NCI-H2081 treated with DMSO at 0.1 percent for 48 hours (cell line): ENCODE measurements at places on chromosomes 3 and 15.

- no peak for DNase-seq
Observed at GRCh38 chr15:89112341-89112971, 24.2 kb downstream of the ABHD2 start.

DNA sequence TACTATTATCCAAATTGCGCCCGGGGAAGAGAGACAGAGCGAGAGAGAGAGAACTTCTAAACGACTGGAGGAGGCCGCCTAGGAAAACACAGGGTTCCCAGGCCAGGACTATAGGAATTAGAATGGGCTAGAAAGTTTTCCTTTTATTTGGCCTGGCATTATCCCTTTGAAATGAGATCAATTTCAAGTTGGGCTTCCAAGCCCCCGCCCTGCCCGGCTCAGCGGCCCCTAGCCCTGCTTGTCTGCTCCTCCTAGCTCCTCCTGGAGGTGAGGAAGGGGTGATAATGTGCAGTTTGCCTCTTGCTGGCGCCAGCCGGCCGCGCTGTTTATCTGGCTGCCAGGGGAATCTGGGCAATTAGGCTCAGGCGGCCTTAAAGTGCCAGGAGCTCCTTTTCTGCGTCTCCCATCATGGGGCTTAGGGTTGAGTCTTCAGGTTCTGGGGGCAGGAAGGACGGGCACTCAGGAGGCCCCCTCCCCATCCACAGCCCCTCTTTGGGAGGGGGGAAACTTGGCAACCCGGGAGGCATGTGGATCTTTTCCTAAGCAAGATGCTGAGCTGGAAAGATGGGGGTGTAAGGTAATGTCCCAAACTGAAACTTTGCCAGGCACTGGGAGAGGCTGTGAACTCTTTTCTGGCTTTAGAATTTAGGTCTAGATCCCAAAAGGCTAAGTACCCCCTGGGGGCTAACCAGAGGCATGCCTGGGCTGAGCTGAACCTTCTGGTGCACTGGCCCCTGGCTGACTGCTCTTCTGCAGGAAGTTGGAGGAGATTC is 5.5 kb downstream of the SMAD6 start:
- DNase-seq = no peak

- no peak for DNase-seq
Observed at GRCh38 chr3:16512435-16513140, 911 bp downstream of the RFTN1 start.

DNA sequence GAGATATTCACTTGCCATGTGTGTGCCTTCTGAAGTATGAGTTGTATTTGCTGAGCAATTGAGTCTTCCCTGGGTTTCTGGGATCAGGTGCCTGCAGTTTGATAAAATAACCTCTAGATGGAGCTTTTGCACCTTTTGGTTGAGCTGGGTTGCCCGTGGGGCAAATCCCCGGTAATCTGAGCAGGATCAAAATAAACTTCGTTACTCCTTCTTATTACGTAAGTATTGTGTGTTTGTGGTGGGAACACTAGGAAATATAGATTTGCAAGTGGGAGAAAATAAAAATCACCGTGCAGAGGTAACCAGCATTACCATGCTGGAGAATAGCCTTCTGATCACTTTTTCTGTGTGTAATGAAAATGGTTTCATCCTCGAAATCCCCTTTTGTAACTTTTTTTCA is 277.4 kb upstream of the NR2E3 start:
- no peak for DNase-seq

DNA sequence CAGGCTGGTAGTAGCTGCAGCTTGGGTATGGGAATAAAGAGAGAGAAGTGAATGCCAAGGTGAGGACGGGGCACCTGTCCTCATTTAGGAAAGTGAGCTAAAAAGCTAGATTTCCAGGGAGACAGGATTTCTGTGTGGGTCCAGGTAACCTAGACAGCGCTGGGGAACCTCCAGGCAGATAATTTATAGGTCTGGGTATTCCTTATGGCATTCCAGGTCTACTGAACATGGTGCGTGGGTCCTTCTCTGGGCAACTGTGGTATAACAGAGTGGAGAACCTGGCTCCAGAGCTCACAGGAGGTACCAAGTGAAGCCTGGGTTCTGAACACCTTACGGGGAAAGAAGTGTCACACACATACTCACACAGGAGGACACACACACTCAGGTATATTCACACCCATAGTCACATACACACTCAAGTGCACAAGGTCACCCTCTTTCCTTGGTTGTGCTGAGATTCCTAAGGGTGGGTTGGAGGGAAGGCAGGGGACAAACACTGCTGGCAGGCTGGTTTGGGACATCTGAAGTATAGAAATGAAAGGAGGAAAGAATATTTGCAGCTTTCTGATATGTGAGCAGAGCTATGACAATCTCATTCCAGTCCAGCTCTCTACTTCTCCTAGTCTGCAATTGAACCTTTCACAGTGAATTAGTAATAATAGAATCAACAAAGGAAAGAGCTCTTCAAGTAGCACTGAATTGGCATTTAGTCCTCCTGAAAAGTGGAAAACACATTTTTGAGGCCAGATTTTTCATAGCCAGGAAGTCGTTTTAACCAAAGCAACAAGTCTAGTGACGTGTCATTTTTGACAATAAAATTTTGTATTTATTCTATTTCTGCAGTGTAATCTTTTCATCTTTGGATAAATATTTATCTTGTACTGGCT is 37.4 kb upstream of the ITGA11 start:
- no peak for DNase-seq

- DNase-seq = no peak
Observed at GRCh38 chr3:156617145-156617544, 57.2 kb upstream of the TIPARP start.

DNA sequence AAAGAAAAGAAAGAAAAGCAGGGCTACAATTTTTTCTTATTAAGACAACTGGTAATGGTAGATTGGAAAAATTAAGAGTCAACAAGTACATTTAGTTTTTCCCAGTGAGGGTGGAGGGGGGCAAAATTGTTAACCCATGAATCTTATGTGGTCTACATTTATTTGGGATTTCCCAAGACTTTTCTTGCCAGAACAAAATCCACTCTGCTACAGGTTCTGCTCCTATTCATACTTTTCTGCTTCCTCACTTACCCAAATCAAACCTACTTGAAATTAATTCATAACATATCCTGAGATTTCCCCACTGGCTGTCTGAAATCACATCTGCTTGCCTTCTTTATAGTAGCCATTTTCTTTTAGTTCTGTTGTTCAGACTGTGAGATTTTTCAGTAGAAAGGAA is 41.1 kb downstream of the VGLL3 start:
- no peak for DNase-seq

DNA sequence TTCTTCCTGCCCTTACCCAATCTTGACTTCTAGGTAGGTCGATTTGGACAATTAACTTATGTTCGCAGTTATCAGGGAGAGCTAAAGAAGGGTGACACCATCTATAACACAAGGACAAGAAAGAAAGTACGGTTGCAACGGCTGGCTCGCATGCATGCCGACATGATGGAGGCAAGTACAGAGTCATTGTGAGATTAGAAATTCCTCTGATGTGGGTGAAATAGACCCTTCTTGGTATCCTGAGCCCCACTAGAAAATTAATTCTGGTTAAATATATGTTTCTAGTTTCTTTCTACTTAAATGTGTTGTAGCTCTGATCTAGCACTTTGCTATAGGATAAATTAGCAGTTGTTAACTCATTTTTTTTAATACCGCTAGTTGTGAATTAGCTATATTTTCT is 13.6 kb downstream of the LXN start:
- DNase-seq = no peak

GRCh38 chr3:37652405-37652804 is 209.3 kb upstream of the CTDSPL start:
- DNase-seq = no peak

DNA sequence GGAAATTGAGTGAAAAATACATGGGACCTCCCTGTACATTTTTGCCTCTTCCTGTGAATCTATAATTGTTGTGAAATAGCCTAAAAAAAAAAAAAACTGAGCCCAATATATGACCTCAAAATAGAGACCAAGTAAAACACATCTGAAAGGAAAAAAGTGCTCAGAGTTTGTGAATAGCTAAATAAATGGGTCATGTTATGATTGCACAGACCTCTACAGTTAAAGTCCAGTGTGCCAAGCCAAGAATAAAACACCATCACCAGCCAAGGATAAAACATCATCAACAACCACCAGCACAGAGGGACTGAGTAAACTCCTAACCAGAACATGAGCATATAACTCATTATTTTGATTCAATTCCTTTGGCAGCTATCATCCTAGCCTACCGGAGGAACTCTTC is 115.6 kb upstream of the AGTR1 start:
- no peak for DNase-seq

GRCh38 chr15:94736236-94736635 is 504.9 kb downstream of the MCTP2 start:
- DNase-seq = no peak

- no peak for DNase-seq
Observed at GRCh38 chr3:12968541-12968940, 104.7 kb downstream of the IQSEC1 start.

DNA sequence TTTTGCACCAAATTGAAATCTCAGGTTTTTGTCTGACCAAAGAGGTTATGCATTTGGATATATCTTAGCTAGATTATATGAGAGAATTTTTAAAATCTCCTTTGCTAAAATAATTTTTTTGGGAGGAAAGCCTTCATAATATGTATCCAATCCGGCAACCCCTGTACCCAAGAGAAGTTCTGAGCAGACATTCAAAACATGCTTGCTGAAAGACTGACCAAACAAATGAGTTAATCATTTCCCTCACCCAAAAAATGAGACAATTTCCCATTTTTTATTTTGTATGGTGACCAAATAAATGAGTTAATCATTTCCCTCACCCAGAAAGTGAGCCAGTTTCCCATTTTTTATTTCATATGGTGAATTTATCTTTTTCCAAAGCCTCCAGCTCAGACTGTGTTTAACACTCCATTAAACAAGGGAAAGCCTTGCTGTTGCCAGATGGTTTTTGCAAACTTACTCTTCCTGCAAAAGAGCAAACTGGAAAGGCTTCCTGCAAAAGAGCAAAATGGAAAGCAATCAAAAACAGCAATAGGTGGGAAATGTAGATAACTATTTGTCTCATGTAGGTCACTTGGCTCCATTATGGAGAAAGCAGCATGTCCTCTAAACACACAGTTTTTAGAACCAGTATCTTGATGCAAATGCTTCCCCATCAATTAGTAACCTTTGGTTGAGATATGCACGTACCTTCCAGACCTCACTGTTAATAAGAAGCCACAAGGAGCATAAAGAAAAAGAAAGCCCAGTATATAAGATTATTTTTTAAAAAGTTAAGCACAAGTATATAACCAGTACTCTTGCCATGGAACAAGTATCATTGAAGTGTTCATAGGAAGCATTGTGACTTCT is 78.4 kb upstream of the OSTN start:
- DNase-seq = no peak

DNA sequence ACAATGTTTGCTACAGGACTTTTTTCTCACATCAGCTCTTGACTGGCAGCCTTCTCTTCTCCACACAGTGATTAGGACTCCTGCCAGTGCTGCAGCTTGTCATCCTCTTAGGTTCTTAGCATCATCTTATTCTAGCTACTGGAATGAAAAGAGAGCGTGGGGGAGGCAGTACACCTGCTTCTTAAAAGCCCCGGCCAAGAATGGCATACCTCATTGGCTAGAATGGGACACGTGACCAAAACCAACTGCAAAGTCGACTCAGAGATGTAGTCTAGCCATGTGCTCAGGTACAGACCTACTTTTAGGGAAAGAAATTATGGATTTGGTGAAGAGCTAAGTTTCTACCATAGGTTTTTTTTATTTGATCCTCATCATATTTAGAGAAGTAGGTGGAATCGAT is 44.1 kb downstream of the RARB start:
- DNase-seq = no peak

GRCh38 chr15:39792025-39792843 is 9.6 kb upstream of the FSIP1 start:
- DNase-seq = no peak

DNA sequence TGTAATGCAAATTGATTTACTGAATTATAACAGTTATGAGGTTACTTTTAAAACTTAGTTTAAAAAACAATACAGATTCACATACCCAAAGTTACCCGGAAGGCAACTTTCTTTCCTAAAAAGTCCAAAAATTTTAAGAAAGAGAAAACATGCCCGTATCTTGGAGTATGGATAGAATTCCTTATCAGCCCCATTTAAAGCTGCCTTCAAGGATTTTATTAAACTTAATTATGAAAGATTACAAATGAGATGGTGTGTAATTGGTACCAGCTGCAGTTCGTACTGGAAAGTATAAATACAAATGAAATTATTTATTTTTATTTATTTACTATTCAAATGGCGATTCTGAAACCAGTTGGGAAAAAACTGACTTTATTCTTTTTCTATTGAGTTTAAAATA is 39.4 kb downstream of the SATB1 start:
- no peak for DNase-seq

- no peak for DNase-seq
Observed at GRCh38 chr3:12633108-12633507, 30.8 kb downstream of the RAF1 start.

GRCh38 chr3:134974624-134975023 is 179.6 kb downstream of the EPHB1 start:
- no peak for DNase-seq

GRCh38 chr15:48298914-48299313 is 32.3 kb upstream of the DUT start:
- no peak for DNase-seq

DNA sequence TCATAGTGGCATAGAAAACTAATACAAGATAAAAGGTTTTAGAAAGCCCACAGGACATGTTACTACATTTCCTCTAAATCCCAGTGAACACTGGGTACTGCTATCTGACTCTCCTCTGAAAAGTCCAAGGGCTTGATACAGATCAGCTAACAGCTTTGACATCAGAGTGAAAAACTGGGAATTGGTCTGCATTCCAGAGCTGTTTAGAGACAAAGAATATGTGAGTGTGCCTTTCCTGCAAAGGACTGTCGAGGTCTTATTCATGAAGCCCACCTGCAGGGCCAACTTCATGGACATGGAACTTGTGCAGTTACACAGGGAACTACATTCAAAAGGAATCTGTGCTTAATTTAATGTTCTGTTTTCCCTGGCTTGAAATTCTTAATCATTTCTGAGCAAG is 5.2 kb upstream of the TMCO5A start:
- DNase-seq = no peak

DNA sequence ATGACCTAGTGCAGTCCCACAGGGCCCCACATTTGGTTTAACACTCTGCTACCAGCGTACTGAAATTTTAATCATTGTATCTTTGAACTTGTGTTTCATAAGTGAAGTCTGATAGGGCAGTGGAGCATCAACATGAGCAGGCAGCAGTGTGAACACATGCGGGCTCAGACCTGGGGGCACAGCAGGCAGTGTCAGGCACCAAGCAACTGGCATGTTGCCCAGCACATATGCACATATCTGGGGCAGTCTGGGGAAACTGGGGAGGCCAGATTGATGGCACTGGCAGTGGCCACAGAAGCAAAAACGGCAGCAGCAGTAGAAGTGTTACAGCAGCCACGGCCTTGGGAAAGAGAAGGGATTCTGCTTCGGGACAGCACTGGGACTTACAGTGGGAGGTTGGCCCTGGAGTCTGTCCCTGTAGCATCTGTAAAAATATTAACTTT is 353.9 kb upstream of the KCNMB2 start:
- no peak for DNase-seq

GRCh38 chr3:140572334-140572733 is 105.5 kb upstream of the TRIM42 start:
- no peak for DNase-seq
